Activated naive CD4-positive, alpha-beta T cell treated with anti-CD3 and anti-CD28 coated beads, Interleukin-2, amount 50 U/mL, for 72 hours (primary cell): ENCODE measurements at places on chromosomes 7 and 10. TPM values are rescaled to one million over a fixed set of nuclear protein-coding genes. Genes with fewer than 3 reads are reported as not detected.

- no peak for DNase-seq
Measured at GRCh38 chr7:149616898-149617297, 119.3 kb upstream of the ZNF746 start.

- no peak for DNase-seq
Measured at GRCh38 chr10:116132780-116133399, 140.1 kb downstream of the GFRA1 start.

- no peak for DNase-seq
Measured at GRCh38 chr7:81297317-81297716, 378.5 kb upstream of the SEMA3C start.

Gene FHIP2A
- 21.6 TPM for total RNA-seq

Gene TMEM106B
- total RNA-seq, result 27.2 TPM

Gene OR2A5
- not detected for total RNA-seq

Gene OR6B1
- not detected for total RNA-seq

Gene PDE1C
- total RNA-seq, result not detected

DNA sequence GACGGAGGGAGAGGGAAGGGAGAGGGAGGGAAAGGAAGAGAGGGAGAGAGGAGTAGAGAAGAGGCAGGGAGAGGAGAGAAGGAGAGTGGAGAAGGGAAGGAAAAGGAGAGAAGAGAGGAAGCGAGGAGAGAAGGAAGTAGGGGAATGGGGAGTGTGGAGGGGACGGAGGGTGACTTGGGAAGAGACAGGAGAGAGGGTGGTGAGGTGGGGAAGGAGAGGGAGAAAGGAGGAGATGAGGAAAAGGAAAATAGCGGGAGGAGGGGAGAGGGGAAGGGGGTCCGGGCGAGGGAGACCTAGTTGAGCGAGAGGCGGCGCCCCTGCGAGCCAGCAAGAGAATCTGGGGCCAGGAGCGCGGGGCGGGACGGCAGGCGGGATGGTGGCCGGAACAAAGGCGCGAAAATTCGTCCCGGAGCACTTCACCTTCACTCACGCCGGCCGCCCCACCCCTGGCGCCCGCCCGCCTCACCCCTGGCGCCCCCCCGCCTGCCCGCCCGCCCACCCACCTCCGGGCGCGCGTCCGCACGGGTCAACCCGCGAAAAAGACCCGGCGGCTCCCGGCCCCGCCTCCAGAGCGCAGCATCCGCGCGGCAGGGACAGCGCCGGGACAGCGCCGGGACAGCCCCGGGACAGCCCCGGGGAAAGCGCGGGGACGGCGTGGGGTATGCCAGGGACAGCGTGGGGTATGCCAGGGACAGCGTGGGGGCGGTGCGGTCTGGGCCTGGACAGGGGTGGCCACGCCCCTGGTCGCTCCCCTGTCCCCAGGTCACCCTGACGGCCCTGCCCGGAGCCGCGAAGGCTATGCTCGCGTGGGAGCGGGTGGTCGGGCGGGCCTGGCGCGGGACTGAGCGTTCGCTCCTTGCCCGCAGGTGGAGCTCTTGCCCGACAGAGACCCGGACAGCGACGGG lies 4.2 kb downstream of the VSTM2A start:
- DNase-seq, result no peak

DNA sequence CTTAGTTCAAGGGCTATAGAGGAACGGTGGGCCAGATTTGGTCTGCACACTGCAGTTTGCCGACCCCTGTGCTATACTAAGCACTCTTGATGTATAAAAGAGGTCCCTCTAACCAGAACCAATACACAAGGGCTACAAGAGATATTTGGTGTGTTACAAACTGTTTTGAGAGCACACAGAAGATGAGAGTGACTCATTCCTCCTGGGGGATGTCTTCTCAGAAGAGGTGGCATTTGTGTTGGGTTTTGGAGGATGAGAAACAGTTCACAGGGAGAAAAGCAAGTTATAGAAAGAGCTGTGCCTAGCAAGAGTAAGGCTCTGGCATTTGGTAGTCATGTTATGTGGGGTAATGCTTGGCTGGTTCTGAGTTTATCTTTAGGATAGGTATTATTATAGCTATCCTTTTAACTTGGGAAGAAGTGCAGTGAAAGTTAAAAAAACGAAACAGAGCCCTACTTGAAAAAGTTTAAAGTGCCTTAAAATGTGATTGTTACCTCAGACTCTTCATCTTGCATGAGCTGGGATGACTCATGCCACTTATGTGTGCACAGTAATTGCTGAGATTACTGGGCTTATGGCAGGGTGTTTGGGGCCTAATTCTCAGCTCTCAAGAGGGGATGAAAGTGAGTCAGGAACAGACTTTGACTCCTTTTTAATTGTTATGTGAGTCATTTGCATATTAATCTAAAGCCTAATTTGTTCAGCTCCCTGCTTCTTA lies 160.4 kb downstream of the KIF20B start:
- peak; percentile 42 for DNase-seq

DNA sequence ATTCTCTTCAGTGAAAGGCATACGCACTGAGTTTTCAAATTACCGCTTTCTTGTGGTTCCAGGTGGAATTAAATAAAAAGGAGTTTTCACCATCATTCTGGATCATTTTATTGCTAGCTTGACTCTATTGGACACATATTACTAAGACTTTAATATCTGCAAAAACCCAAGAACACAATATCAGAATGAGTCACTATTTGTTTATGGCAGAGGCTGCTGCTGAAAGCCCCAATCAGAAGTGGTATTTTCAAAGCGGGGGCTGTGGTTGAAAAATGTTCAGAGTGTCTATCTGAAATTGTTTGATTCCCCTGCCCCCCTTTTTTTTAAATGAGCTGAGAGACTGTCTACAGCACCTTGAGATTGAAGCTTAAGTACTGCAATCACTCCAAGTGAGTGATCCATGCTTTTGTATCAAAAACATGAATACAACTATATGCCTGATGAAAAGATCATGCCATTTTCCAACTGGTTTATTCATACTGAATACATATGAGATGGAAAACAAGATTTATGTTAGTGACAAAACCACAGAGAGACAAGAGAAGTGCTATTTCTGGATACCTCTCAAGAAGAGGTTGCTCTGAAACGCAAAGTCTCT lies 376.4 kb downstream of the HTR7 start:
- DNase-seq, result no peak

DNA sequence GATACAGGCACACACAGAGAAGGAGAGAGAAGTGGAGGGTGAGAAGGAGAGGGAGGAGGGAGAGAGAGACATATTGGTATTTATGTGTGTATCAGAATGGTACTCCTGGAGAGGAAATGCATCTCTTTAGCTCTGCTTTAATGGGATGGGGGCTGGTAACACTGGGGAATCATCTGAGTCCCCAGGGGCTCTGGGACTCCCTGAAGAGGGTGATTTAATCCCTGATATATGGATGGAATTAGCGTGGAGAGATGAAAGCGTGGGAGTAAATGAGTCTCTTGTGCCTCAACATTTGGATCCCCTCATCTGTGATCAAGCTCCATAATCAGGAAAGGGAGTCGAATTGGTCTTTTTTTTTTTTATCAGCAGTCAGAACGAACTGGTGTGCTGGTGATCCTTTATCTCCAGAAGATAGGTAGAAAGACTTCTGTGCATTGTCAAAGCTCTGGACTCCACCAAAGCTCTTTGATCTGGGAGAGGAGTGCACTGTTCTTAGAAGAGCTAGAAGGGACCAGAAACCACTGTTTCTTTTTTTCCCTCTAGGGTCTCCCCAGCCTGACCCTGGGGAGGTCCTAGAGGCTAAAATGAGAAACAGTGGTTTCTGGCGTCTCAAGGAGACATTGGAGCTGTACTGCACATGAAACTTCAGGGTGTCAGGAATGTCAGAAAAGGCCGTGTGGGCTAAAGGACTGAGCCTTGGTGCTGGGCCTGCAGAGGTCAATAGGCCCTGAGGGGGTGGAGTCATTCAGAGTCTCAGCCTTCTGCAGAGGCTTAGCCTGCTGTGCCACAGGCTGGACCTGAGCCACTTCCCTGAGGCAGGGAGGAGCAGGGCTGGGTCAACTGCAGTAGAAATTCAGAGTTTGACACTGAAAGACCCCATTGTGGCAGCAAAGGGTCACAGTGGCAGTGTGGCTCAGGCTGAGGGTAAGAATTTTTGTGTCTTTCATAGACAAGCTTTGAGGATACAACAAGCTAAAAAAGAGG lies 234.4 kb upstream of the SLC26A5 start:
- DNase-seq, result no peak

DNA sequence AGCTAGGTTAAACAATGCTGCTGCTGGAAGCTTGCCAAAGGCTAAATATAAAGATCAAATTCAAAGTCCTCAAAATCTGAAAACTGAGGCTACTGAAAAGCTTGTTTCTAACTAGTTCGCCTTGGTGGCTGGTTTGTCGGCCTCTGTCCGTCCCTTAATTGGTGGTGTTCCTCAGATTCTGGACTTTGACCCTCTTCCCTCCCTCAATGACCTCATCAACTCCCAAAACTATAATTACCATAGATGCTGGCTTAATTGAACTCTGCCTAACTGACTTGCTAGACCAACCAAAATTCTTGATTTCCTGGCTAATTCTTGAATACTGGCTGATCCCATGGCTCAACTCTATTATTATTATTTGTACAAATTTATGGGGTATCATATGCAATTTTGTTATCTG lies 15.6 kb downstream of the ARHGAP21 start:
- DNase-seq, result no peak

Gene PNLIPRP2
- total RNA-seq, result not detected

DNA sequence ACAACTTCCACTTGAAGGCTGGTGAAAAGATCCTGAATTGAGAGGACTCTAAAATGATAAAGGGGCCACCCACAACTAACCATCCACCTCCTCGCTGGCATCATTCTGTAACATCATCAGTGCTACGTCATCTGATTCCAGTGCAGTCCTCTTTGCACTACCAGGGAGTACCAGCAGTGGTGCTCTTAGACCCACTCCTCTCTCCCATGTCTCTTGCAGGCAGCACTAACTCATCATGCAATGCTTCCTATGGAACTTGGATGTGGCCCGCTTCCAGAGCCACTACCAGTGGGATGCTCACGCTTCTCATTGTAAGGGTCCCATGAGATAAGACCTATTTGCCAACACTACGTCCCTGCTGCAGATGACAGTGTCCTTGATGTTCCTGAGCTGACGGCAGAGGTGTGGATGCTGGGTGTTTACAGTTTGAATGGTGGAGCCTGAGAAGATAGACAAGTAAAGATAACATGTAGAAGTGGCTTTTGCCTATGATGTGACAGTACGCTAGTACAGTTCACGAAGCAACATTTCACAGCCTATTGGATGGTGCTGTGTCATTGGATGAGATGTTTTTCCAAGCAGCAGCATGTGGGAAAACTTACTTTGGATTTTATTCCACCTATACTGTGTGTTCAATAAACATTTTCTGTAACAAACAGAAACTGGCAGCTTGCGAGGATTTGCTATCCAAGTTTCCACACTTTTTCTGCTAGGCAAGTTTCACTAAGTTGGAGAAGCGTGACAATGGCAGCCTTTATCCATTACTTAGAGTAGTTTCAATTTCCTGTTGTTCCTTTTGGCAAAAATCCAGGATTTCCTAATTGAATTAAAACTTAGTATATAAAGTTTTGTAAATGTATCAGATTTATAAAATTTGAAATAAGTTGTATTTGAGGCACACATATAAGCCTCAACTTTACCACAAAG lies 35.8 kb upstream of the COBL start:
- no peak for DNase-seq

Gene SYT15
- total RNA-seq, result 1.4 TPM

Gene CTAGE4
- total RNA-seq, result 0.93 TPM
